ENCODE measurements at places on chromosomes 6 and 20.

DNA sequence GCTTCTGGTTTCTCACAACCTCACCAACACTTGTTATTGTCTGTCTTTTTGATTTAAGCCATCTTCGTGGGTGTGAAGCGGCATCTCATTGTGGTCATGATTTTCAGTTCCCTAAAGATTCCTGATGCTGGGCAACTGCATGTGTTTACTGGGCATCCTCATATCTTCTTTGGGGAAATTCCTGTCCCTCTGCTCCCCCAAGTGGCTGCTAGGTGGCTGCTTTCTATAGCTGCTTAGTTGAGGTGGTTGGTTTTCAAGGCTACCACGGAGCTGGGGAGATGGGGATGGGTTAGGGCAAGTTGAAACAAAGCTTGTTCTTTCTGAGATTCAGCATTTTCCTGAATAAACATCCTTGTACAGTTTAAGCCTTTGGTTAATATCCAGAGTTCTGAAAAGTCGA, 403.9 kb upstream of the SULF2 start:
- no peak for DNase-seq

DNA sequence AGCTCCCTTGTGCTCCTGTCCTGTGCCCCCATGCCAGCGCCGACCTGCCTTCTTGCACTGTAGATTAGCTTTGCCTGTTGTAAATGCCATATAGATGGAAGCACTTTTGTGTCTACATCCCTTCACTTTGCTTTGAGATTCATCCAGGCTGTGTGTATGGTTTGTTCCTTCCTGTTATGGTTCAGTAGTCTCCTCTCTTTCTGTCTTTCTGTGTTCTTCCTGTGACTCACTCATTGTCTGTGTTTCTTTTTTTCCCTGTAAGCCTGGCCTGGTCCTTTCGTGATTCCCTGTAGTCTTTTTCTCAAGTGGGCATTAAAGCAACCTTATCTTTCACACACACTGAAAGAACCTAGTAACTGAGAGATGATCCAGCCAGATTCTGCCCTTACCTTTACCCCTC, 66.6 kb downstream of the JARID2 start:
- no peak for DNase-seq

GRCh38 chr6:108831104-108831503, 17.1 kb upstream of the ARMC2 start:
- DNase-seq: no peak

GRCh38 chr6:4856785-4857184, 80.6 kb downstream of the CDYL start:
- no peak for DNase-seq

- DNase-seq: no peak
Observed at GRCh38 chr20:16469395-16469905, 103.8 kb downstream of the KIF16B start.

DNA sequence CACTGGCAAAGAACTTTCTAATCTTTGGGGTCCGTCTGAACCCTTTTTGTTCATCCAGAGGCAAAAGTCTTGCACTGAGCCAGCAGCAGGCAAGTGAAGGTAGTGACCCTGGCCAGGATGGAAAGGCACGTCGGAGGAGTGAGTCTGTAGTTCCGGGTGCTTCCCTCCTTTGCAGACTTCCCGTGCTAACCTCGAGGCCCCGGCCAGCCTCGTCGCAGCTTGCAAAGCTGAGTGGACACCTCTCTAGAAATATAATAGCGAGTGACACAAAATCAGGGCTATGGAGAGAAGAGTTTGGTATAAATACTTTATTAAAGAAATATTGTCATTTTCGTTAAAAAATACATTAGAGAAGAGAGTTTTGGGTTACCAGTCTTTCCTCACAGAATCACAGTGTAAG, 9.9 kb downstream of the PSMG4 start:
- DNase-seq: no peak

- DNase-seq: no peak
Observed at GRCh38 chr20:58360936-58361335, 28.1 kb upstream of the VAPB start.

DNA sequence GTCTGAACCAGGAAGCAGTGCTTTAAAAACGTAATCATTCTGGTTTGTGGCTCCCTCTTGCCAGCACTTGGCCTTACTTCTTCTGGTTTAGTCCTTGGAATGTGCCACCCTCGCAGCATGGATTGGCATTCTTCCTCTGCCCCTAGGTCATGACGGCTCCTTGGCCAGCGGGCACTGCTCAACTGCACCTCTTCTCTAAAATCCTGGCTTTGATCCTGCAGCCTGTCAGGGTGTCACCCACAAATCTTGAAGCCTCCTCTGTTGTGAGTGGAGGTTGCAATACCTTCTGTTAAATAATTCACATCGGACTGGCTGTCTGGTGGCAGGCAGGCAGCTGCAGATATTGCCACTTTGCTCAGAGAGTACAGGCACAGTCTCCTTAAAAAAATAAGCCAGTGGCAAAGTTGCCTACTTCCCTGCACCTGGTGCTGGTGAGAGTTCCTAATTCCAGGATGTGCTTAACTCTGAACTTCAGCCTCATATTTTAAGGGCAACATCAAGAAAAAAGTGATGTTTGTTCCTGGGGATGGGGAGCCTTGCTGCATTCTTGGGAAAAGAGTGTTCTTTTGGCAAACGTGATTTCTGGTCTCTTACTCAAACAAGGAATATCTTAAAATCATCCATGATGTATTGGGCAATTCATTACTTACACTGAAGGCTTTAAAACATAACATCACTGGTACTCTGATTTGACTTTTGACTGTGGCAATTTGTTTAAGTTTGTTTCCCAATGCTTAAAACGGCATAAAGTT, 179.8 kb downstream of the FOXA2 start:
- DNase-seq: no peak

DNA sequence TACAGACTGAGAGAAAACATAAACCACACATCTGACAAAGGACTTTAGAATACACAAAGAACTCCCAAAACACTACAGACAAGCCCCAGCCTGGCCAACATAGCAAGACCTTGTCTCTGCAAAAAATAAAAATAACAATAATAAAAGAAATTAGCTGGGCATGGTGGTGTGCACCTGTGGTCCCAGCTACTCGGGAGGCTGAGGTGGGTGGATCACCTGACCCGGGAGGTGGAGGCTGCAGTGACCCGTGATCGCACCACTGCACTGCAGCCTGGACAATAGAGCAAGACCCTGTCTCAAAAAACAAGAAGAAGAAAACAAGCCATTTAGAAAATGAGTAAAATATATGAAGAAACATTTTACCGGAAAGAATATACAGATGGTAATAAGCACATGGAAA, 13.1 kb downstream of the SDCBP2 start:
- DNase-seq: no peak

DNA sequence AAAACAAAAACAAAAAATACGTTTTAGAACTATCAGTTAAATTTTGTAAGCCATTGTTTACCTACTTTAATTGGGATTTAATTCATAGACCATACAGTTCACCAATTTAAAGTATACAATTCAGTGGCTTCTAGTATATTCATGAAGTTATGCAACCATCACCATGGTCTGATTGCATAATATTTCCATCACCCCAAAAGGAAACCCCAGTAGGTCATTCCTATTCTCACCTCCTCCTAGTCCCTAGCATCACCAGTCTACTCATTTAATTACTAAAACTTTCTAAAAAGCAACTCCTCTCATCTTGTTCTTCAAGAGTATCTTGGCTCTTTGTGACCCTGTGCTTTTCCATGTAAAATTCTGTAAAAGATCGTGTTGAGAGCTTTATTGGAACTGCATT, 60.2 kb downstream of the ASXL1 start:
- no peak for DNase-seq

DNA sequence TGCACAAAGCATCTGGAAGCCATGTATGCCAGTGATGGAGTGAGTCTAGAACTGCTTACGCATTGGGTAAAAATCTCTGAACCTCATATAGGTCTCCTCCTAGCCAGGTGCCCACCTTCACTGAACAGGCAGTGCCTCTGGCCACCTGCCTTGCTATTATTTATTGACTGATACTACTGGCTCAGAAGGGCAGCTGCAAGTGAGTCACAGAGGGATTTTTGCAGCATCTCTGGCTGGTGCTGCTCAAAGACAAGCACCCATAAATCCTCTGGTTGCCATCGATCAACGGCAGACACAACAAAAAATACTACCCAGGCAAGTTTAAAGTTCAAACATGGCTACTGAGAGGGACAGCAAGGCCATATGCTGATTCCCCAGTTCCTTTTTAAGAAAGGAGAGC, 279.4 kb downstream of the UBE3D start:
- no peak for DNase-seq

DNA sequence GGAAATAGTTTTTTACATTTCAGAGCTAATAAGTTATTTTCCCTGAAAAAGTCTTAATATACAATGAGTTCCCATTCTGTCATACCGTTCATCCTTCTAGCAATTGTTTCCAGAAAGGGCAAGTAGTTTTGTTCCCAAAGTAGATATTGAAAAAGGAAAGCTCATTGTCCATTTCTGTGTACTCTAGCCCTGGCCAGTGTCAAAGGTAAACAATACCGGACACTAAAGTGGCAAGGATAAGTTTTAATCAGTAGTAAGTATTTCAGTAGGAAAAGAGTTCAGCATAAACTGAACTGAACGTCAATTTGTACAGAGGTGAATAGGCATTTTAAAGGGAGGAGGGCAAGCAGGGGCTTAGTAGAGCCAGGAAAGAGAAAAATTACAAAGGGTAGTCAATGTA, 43.5 kb upstream of the CALHM6 start:
- DNase-seq: no peak

GRCh38 chr6:132401618-132402285, 477 bp upstream of the MOXD1 start:
- no peak for DNase-seq

DNA sequence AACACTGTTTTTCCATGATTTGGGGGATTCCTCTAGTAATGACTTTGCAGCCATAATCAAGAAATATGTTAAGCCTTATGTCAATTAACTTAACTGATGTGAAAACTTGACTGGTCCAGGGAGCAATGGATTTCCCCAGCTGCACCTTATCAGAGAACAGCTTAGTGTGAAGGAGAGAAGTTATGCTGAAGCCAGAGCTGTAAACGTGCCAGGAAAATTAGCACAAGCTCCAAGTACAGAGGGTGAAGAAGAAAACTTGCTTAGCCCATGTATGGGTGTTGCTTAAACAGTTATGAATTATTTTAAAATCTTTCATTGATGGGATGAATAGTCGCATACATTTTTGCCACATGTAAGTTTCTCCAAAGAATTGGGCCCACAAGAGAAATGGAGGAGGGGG, 214.9 kb upstream of the RNF217 start:
- DNase-seq: no peak

DNA sequence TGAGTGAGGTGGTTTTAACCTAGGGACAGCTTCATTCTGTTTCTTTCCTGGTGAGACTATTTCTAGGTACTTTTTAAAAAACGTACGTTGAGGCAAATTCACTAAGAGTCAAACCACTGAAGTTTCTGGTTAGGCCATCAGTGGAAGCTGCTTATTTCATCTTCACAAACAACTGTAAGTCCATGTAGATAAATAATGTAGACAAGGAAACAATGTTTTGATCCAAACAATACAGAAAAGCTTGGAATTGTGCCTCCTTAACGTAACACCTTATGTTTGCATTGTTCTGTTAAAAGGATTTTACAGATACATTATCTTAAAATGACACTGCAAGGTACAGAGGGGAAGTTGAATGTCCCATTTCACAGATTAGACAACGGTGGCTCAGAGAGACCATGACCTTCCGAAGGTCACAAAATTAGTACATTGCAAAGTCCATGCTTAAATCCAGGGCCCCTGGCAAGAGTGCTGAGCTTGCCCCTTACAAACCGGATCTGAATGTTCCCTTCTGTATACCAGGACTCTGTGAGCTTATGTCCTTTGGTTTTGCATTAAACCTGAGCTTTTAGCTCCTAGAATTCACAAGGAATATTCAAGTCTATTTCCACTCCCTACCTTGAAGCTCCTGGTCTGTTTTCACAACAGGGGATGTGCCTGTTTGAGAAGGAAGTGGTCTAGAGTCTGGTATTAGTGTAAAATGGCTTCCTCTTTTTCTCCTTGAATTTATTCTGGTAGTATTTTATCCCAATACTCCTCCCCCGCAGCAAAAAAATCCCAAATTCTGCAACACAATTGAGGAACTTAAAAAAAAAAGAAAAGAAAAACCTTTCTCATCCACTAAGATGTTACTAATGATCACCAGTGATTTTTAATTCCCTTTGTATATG, 28.9 kb upstream of the ZNF217 start:
- no peak for DNase-seq

GRCh38 chr20:38243709-38244020, 16.9 kb downstream of the KIAA1755 start:
- no peak for DNase-seq

- no peak for DNase-seq
Observed at GRCh38 chr6:169215201-169215681, 38.4 kb downstream of the THBS2 start.

- no peak for DNase-seq
Observed at GRCh38 chr20:7926767-7927166, 13.5 kb downstream of the HAO1 start.

- DNase-seq: no peak
Observed at GRCh38 chr20:16174311-16174710, 398.9 kb downstream of the KIF16B start.

GRCh38 chr20:58959652-58960051, 21.4 kb upstream of the NELFCD start:
- DNase-seq: no peak

GRCh38 chr6:106964954-106965353, 9.6 kb downstream of the CD24 start:
- DNase-seq: no peak

GRCh38 chr6:39886871-39887270, 47.4 kb downstream of the MOCS1 start:
- DNase-seq: no peak

DNA sequence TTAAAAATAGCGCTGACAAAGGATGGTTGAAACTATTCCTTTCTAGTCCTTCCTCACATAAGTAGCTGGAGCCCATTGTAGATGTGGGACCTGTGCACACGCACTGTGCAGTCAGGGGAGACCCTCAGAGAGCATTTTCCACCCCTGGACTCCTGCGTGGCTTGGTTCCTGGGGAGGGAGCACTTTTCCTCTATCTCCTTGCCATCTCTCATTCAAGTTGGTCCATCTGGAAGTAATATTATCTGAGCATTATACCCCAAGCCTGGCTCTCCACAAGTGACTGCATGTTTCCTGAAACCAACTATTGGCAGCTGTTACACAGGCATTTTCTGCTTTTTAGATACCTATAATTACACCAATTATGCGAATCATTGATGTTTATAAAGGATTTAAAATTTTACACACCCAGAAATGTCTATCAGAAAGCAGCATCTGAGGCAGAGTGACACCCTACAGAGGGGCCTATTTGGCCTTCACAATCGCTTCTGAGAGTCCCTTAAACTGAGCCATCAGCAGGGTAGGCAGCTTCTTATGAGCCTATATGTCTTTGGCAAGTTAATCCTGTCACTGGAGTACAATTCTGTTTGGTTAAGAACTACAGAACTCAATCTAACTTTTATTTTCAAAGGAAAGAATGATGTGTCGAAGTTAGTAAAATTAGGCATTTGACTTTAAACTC, 18.7 kb downstream of the SOX4 start:
- DNase-seq: no peak

GRCh38 chr6:53864781-53865180, 70.0 kb downstream of the LRRC1 start:
- no peak for DNase-seq

- DNase-seq: no peak
Observed at GRCh38 chr6:147564556-147564955, 56.1 kb downstream of the SAMD5 start.
